ENCODE measurements at places on chromosomes 7 and 10. TPM values are rescaled to one million over a fixed set of nuclear protein-coding genes. Genes with fewer than 3 reads are reported as not detected.

- no peaks in the 10 kb centered on the region for H3K36me3 ChIP-seq
- no peak overlapping the region for H3K27ac ChIP-seq
- H3K4me1 ChIP-seq, result no peaks in the 10 kb centered on the region
- H3K4me3 ChIP-seq, result no peak overlapping the region
- no peak for DNase-seq
- H3K27me3 ChIP-seq, result no peaks in the 10 kb centered on the region
Observed at GRCh38 chr7:19249281-19249680, 104.1 kb upstream of the FERD3L start.

DNA sequence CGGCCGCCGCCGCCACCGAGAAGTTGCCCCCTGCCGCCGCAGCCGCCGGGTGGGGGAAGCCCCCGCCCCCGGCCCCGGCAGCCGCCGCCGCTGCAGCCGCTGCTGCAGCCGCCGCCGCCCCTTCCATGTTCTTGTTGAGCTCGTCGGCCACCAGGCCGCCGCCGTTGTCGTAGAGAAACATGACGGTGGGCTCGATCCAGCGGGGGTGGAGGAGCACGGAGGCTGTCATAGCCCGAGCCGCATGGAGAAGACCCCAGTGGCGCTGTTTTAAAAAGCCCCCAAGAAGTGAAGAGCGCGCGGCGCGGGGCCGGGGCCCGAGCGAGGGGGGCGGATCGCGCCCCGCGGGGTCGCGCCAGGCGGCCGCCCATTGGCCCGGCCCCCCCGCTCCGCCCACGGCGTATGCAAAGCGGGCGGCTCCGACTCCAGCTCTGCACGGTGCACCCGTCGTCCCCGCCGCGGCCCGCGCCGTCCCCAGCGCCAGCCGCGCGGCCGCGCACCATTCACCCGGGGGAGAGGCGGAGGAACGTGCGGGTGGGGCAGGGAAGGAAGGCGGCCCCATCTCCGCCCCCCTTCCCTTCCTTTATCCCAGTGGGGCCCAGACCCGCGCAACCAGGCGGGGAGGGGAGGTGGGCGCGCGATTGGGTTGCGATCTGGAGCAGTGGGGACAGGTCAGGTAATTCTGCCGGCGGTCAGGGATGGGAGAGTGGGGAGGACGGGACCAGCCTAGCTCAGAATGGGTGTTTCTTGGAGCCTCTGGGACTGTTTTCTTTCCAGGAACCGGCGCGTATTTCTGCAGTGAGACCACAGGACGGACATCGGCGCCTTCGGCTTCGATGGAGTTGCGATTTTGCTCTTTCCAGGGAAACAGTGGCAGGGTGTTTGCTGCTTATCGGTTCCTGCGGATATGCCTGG lies at the start of gene HOXA13:
TSS of gene HOXA13 (minus strand) at position 243 of the 912 bp plus-strand sequence. CDS start at position 229, 14 bp downstream.
- H3K36me3 ChIP-seq, result no peaks in the 10 kb centered on the region
- peak within 1 kb of the TSS; percentile 46 for H3K27ac ChIP-seq
- DNase-seq, result no peak
- H3K27me3 ChIP-seq, result peaks cover 81% of the 10 kb centered on the region
- H3K4me3 ChIP-seq, result peak within 1 kb of the TSS; percentile 63

The ZC3HAV1L gene
- 20.2 TPM for total RNA-seq

- no peak overlapping the region for H3K4me3 ChIP-seq
- no peaks in the 10 kb centered on the region for H3K4me1 ChIP-seq
- no peaks in the 10 kb centered on the region for H3K27me3 ChIP-seq
- no peaks in the 10 kb centered on the region for H3K36me3 ChIP-seq
- no peak for DNase-seq
Observed at GRCh38 chr7:12386313-12386740, 17.3 kb downstream of the VWDE start.

The SPACDR gene
- 3.6 TPM for total RNA-seq

DNA sequence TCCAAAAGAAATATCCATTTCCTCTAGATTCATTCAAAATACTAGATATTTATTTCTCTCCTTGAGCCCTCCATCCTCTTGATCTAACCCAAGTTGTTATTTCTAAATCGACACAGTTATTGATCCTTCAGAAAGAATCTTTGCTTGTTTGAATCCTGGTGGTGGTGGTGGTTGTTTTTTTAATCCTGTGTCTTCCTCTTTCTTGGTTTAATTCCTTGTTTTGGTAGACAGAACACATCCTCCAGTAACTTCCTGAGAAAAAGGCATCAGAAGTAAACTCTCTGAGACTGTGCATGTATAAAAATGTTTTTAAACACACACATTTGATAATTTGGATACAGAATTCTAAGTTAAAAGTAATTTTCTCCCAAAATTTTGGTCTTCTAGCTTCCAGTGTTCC lies 49.9 kb downstream of the SIRT1 start:
- no peak overlapping the region for H3K4me3 ChIP-seq
- H3K36me3 ChIP-seq, result peaks cover 30% of the 10 kb centered on the region
- H3K27me3 ChIP-seq, result no peaks in the 10 kb centered on the region
- no peaks in the 10 kb centered on the region for H3K4me1 ChIP-seq

DNA sequence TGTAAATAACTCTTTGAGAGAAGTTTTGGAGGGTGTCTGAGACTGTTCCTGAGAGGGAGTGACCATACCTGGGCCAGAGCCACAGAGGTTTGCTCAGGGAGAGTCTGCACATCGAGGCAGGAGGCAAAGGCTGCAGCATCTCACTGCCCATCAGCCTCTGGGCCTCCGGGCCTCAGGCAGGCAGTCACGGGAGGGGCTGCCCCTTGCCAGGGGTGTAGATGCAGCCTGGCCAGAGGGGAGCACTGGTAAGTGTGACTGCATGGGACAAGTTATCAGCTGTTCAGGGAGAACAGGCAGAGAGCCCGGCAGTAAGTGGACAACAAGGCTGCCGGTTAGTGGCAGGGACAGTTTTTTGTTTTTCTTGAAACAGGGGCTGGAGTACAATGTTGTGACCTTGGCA lies 55.9 kb downstream of the ZNF467 start:
- H3K27me3 ChIP-seq, result peaks cover 2% of the 10 kb centered on the region
- no peak overlapping the region for H3K4me3 ChIP-seq

DNA sequence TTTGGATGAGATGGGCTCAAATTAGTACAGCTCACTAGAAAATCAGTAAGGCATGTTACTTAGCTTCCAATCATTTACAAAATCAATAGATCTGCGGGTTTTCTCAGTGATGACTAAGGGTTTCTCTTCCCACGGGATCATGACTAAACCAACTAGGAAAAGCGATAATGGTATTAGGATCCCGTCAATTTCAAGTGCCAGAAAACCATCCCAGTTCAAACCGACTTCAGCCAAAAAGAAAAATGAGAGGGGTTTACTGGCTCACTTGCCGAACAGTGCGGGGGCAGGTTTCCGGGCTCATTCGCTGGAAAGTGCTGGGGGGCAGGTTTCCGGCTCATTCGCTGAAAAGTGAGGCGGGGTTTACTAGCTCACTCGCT lies 62.1 kb upstream of the LYZL2 start:
- peaks cover 35% of the 10 kb centered on the region for H3K4me1 ChIP-seq
- DNase-seq, result no peak
- no peak overlapping the region for H3K27ac ChIP-seq
- H3K4me3 ChIP-seq, result no peak overlapping the region
- H3K27me3 ChIP-seq, result peaks cover 6% of the 10 kb centered on the region

DNA sequence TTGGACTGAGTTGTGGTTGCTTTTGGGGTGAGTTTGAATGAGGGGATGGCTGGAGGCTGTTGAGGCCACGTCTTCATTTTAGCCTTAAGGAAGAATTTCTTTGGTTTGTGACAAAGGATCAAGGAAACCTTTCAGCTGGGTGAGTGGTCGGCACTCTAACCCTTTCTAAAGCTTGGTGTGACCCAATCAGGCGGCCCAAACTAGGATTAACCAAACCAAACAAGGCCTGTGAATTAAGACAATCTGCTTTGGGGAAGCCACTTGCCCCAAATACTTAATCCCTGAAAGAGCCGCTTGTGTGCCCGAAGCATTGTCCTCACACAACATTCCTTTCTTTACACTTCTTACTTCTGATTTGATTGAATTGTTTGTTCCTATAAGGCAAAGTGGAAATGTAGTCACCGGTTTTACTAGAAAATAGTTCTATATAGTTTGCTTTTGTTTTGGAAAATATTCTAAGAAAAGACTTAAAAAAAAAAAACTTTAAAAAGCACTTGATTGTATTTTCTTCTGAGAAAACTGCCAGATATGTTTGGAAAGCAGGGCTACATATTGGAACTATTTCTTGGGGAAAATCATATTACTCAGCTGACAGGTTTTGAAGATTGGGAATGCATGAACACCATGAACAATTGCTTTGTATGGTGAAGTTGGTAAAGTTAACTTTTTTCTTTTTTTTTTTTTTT lies 272.4 kb upstream of the BMPER start:
- H3K36me3 ChIP-seq, result no peaks in the 10 kb centered on the region
- H3K27me3 ChIP-seq, result no peaks in the 10 kb centered on the region
- no peaks in the 10 kb centered on the region for H3K4me1 ChIP-seq
- no peak for DNase-seq

DNA sequence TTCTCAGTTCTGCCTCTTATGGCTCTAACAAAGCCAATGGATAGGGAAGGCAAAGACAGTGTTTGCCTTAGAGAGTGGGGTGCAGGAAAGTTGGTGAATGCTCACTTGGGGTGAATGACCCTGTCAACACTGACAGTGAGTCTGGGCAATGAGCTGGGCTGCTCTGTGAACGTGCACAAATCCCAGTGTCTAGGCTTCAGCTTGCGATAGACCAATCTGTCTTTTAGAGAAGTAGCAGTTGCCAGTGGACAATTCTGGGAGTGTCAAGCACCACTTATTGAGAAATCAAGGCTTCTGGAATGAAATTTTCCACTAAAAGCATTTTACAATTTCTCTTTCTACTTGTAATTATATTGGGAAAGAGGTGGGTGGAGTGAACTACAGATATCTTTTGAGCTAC lies 141.4 kb downstream of the HERPUD2 start:
- no peaks in the 10 kb centered on the region for H3K36me3 ChIP-seq
- DNase-seq, result no peak
- peaks cover 10% of the 10 kb centered on the region for H3K4me1 ChIP-seq
- no peak overlapping the region for H3K27ac ChIP-seq

The ZPBP gene
- total RNA-seq, result not detected

DNA sequence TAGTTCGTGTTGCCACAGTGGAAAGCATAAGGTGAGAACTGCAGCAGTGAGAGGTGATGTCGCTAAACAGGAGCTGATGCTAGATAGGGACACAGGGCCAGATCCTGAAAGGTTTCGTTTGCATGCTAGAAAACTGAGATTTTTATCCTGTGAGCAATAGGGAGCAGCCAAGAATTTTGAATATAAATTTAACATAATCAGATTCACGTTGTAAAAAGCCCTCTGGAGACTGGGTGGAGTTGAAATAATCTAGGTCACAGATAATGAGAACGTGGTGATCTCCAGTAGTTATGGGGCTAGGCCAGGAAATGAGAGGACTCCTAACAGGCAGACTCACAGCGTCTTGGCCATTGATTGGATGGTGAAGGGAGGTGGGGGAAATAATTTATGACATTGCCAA lies 92.1 kb upstream of the IMMP2L start:
- no peaks in the 10 kb centered on the region for H3K4me1 ChIP-seq
- no peak overlapping the region for H3K4me3 ChIP-seq
- DNase-seq, result no peak

DNA sequence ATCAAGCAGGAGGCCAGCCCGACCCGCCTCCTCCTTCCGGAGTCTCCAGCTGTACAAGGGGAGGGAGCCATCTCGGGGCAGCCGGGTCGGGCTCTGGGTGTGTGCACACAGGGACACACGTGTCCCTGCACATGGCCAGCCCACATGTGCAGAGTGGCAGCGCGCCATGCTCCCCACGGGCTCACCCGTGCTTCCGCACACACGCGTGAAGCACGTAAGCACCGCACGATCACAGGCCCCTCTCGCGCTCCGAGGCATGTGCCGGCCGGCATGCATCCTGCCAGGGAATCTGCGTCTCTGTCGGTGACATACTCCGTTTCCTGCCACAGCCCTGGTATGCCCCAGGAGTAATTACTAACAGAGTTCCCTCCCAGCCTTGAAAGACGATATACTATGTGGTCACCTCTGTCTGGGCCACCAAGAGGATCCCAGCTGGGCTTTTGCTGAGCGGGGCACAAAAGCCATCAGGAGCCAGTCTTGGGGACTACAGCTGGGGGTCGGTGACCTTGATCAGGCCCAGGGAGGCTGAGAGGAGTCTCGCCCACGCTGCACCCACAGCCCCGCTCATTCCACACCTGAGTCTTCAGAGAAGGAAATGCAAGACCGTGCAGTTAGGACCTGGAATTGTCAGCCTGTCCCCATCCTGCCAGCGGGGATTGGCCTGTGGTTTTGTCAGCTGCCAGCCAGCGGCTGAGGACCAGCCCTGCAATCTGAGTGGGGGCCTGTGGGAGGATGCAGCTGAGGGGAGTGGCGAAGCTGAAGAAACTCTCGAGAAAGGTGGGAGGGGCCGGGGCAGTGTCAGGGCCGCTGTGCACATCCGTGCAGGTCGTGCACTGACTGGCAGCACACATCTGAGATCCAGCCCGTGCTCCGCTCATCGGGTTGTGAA lies 11.0 kb upstream of the LFNG start:
- H3K27me3 ChIP-seq, result no peaks in the 10 kb centered on the region
- DNase-seq, result peak; percentile 92
- H3K4me1 ChIP-seq, result peaks cover 62% of the 10 kb centered on the region

- no peaks in the 10 kb centered on the region for H3K27me3 ChIP-seq
- peaks cover 45% of the 10 kb centered on the region for H3K4me1 ChIP-seq
- no peak for DNase-seq
- no peak overlapping the region for H3K27ac ChIP-seq
- H3K36me3 ChIP-seq, result no peaks in the 10 kb centered on the region
- H3K4me3 ChIP-seq, result no peak overlapping the region
Observed at GRCh38 chr10:118112543-118113125, 65.9 kb upstream of the RAB11FIP2 start.

GRCh38 chr7:148662646-148663045 lies 36.1 kb upstream of the CUL1 start:
- H3K27me3 ChIP-seq, result peaks cover 10% of the 10 kb centered on the region
- peaks cover 2% of the 10 kb centered on the region for H3K4me1 ChIP-seq

DNA sequence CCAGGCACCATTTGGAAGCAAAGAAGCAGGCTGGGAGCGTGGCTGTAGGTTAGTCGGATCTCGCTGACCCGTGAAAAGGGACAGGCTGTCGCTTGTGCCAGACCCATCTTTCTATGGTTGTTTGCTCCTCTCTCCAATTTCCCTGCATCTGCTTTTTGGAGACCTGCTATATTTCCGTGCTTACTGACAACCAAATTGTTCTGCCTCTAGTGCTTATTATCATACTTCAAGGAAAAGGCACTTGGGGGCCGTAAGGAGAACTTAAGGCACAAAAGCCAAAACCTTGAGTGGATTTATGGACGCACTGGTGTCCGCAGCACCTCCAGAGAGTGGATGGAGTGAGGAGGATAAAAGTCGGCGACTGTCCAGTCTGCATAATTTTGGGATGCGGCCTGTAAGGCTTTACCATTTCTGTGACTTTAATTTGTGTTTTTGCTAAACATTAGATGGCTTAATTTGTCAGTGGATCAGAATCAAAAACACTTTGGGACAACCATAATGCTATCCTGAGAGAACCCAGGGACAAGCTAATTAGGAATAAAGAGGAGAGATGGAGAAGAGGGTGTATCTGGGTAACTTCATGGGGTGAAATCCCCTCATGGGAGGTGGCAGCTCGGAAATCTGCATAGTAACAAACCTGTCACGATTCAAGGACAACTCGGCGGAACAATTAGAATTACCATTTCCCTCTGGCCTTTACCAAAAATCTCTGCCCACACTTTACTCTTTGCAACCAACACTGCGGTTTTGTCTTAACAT lies 206.7 kb downstream of the HDAC9 start:
- H3K27me3 ChIP-seq, result no peaks in the 10 kb centered on the region
- H3K4me3 ChIP-seq, result no peak overlapping the region
- no peak overlapping the region for H3K27ac ChIP-seq
- no peaks in the 10 kb centered on the region for H3K4me1 ChIP-seq
- no peak for DNase-seq

The DIP2C gene
- 0.34 TPM for total RNA-seq

The NUTM2B gene
- total RNA-seq, result 1.4 TPM

The KIF11 gene
- 87.0 TPM for total RNA-seq

- H3K4me3 ChIP-seq, result no peak overlapping the region
- DNase-seq, result peak; percentile 31
- H3K27ac ChIP-seq, result no peak overlapping the region
- peaks cover 12% of the 10 kb centered on the region for H3K27me3 ChIP-seq
Observed at GRCh38 chr10:14389981-14390590, 59.4 kb upstream of the FRMD4A start.
